GM04503 (cell line): ENCODE measurements at places on chromosomes 1 and 21.

GRCh38 chr1:169794530-169795416, at the start of gene METTL18:
Gene METTL18, minus strand, starts transcription at chr1:169794907. Its CDS starts 1,212 bp downstream, at chr1:169793695.
- DNase-seq = peak; percentile 78

DNA sequence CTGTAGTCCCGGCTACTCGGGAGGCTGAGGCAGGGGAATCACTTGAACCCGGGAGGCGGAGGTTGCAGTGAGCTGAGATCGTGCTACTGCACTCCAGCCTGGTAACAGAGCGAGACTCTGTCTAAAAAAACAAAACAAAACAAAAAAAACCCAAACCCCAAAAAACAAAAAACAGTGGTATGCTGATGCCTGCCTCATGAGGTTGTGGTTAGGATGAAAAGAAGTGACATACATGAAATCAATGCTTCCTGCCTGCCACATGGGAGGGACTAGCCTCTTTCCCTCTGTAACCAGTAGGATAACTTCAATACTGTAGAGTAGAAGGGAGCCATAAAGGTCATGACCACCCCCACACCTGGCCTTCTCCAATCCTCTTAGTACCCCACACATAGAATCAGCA, 55.2 kb downstream of the TENT5C start:
- no peak for DNase-seq

DNA sequence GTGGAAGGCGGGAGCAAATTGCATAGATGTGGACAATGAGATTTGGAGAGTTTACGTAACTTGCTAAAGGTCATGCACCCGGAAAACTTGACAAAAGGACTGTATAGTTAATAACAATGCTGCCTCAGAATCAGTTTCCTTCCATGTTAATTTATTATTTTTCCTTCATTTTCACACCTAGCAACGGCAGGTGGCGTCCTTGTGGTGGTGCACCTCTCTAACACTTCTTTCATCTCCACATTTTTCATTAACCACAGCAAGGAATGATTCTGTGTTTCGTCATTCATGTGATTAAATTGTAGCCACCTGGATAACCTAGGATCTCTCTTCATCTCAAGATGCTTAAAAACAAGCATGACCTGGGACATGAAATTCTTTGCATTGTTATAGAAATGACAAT, 2133.0 kb downstream of the NCAM2 start:
- DNase-seq = no peak

- no peak for DNase-seq
Observed at GRCh38 chr1:176963181-176963580, 201.3 kb downstream of the ASTN1 start.

- DNase-seq = no peak
Observed at GRCh38 chr1:12314333-12314903, 84.6 kb downstream of the VPS13D start.

DNA sequence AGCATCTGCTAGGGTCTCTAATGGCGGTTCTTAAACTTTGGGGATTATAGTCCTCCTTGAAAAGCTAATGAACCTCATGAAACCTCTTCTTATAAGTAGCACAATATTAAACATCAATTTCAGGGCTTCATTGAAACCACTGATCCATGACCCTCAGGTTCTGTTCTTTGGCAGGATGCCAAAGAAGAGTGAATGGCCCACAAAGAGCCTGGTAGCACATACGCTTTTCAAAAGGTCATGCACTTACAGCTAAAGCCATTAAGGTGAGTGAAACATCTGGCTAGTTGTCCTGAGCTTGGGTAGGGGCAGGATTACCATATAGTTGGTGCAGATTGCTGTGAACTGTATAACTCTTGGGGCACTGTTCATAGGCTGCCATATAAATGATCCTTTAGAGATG, 42.3 kb downstream of the MDM4 start:
- no peak for DNase-seq
